Occipital lobe (tissue), 3 donors: ENCODE measurements at places on chromosomes 12 and 14. TPM values are rescaled to one million over a fixed set of nuclear protein-coding genes. Genes with fewer than 3 reads are reported as not detected.

DNA sequence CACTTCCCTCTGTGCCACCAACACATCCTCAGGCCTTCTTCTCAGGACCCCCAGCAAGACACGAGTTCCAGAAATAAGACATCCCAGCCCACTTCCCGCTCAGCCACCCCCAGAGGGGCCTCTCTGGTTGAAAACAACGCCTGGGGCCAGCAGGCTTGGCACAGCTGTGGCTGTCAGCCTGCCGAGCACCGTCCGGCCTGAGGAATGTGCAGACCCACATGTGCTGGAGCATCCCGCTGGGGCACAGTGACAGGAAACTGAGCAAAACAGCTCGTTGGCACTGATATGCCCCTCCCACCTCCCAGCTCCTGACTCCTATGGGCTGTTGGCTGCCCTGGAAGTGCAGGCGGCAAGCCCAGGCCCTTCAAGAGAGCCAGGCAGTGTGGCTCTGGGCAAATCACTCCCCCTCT lies 1.4 kb downstream of the SYNE3 start:
- no peak for DNase-seq

DNA sequence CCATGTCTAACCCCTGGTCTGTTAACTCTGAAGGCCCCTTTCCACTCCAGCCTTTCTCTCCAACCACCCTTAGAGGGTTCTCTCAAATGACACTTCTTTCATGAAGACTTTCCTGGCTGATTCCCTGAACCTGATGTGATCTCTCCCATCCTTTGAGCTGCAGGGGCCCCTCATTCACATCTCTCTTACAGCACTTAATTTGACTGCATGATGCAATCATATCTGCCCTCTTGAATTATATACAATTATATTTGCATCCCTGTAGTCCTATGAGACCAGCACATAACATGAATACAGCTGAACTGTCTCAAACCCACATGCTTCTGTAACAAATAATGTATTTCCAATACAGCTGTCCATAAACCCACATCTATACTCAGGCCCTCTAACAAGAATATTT lies 56.4 kb downstream of the PPP2R5E start:
- no peak for DNase-seq

GRCh38 chr12:91817517-91817916 lies 328.1 kb downstream of the BTG1 start:
- DNase-seq: no peak

- DNase-seq: no peak
These were observed 197.0 kb downstream of the TMTC2 start for GRCh38 chr12:82883394-82884355.

DNA sequence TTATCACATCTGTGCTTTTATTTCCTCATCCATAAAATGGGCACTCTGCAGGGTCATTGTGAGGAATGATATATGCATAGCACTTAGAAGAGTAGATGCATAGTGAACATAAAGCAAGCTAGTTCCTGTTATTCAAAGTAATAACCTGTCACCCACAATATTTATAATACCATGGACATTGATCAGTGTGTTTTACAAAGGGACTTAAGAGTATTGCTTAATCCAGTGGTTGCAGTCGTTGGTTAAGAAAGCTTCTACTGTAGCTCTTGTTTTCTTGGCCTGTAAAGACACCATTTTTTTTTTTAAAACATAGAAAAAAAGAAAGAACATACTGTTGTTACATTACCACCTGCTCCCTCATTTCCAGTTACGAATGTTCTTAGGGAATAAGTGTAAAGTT lies 13.1 kb downstream of the METAP2 start:
- DNase-seq: no peak

The PROX2 gene
- total RNA-seq: not detected

The DPF3 gene
- total RNA-seq: 5.3 TPM

The HECTD4 gene
- 113 TPM for total RNA-seq

The IFNG-AS1 gene
- total RNA-seq: not detected

GRCh38 chr14:65339866-65340265 lies 72.7 kb upstream of the FUT8 start:
- DNase-seq: no peak

The LRRK2 gene
- total RNA-seq: 12.2 TPM

DNA sequence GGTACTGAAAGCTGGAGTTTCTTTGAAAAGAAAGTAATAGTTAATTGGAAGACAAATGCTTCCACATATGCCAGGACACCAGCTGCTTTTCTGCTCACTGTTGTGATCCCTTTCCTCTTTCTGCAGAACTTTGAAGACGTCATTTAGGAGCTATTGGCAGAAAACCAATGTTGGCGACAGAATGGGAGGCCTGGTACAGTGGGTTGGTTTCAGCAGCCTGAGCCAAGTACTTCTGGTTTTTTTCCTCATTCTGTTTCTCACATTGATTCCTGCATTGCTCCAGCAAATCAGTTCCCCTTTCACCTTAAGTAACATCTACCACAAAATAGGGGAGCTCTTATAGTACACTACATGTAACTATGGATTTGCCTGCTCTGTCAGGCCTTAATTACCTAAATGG lies 96.9 kb downstream of the FIGNL2 start:
- DNase-seq: peak; percentile 60

- no peak for DNase-seq
These were observed 87.4 kb downstream of the TSPAN9 start for GRCh38 chr12:3164454-3165077.

The INHBC gene
- not detected for total RNA-seq

The CCDC197 gene
- total RNA-seq: not detected

GRCh38 chr14:101907619-101908018 lies 56.8 kb upstream of the DYNC1H1 start:
- DNase-seq: no peak

The CEBPE gene
- 0.31 TPM for total RNA-seq

DNA sequence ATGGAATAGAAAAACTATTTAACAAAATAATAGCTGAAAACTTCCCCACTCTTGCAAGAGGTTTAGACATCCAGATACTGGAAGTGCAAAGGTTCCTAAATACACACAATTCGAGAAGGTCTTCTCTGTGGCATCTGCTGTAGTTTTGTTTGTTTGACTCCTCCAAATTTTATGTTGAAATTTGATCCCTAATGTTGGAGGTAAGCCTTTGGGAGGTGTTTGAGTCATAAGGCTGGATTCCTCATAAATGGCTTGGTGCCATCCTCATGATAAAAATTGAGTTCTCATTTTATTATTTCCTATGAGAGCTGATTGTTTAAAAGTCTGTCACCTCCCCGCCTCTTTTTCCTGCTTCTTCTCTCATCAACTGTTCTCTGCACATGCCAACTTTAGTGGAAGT lies 182.7 kb downstream of the MYRFL start:
- no peak for DNase-seq

The PA2G4 gene
- 64.9 TPM for total RNA-seq

DNA sequence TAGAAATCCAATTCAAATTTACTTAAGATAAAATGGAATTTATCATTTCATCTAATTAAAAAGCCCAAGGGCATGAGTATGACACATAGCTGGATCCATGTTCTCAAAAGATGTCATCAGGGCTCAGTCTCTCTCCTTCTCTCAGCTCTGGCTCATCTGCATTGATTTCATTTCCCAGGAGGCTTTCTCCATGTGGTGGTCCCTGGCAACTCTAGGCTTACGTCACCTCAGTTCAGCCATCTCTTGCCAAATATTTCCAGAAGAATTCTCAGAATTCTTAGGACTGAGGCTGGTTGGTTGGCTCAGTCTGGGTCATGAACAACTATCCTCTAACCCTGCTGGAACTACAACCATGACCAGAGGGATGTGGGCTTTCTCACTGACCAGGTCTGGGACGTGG lies 65.3 kb downstream of the FOS start:
- no peak for DNase-seq
